ENCODE measurements at places on chromosomes 2 and 18.
A peak's percentile ranks its signal among the peaks of the same experiment; 100 is the strongest.

GRCh38 chr18:34222307-34223163 is 2.2 kb downstream of the NOL4 start:
- DNase-seq = no peak

GRCh38 chr18:45792506-45793263 is 32.8 kb upstream of the SIGLEC15 start:
- DNase-seq = no peak

DNA sequence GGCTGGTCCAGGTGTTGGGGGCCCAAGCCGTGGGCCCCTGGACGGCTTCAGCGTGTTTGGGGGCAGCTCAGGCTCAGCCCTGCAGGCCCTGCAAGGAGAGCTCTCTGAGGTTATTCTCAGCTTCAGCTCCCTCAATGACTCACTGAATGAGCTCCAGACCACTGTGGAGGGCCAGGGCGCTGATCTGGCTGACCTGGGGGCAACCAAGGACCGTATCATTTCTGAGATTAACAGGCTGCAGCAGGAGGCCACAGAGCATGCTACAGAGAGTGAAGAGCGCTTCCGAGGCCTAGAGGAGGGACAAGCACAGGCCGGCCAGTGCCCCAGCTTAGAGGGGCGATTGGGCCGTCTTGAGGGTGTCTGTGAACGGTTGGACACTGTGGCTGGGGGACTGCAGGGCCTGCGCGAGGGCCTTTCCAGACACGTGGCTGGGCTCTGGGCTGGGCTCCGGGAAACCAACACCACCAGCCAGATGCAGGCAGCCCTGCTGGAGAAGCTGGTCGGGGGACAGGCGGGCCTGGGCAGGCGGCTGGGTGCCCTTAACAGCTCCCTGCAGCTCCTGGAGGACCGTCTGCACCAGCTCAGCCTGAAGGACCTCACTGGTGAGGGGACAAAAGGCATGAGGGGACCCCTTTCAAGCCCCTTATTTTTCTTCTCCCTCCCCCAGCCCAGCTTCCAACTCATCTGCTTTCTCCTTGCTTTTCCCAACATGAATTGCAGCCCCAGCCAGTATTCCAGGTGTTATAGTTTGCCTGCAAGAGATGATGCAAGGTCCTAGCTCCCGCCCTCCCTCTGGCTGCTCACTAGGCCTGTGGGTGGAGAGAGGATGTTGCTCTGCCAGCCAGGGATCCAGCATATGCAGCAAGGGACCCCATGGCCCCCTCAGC is 2.9 kb upstream of the KHK start:
- no peak for DNase-seq

DNA sequence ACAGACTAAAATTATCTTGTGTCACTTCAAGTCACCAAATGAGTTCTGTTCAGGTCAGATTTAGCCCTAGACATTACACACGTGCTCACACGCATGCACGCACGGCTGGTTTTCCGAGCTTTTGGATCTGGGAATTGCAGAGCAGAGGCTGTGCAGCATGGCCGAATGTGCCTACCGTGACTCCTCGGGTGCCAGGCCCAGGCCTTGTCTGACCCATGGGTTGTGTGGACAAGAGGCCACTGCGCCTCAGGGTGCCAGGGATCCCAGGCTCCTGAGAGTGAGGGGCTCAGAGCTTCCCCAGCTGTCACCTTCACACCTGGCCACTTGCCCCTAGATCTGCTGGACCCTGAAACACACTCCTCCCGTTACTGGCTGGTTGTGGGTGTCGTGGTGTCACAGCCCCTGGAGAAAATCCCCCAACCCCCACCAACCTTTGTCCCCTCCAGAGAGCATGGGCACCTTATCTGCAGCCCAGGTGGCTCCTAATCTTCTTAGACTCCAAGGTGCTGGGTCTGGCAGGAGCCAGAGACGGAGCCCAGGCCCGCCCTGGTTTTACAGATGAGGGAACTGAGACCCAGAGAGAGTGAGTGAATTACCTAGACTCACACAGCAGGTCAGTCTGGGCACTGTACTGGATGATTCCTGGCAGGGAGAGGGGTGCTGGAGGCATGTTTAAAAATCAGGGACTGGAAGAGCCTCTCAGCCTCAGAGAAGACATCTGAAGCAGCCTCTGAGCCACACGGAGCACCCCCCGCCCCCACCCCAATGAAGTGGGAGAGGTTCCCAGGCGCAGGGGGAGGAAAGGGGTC is 56.8 kb downstream of the ATOH8 start:
- DNase-seq = no peak

DNA sequence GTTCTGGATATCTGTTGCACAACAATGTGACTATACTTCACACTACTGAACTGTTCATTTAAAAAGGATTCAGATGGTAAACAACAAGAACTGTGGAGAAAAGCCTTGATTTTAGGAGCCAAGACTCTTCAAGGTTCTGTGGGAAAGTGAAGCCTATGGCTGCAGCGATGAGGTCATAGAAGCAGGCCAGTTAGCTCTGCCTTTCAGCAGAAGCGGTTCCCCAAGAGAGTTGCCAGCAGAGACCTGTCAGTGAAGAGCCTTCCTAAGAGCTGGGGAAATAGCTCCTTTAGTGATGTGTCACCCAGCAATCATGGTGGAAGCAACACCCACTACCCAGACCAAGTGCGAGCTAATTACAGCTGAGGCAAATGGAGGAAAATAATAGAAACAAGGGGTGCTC is 346.5 kb upstream of the ETAA1 start:
- DNase-seq = no peak

GRCh38 chr2:68368654-68369336 is 3.7 kb downstream of the PLEK start:
- DNase-seq = no peak

DNA sequence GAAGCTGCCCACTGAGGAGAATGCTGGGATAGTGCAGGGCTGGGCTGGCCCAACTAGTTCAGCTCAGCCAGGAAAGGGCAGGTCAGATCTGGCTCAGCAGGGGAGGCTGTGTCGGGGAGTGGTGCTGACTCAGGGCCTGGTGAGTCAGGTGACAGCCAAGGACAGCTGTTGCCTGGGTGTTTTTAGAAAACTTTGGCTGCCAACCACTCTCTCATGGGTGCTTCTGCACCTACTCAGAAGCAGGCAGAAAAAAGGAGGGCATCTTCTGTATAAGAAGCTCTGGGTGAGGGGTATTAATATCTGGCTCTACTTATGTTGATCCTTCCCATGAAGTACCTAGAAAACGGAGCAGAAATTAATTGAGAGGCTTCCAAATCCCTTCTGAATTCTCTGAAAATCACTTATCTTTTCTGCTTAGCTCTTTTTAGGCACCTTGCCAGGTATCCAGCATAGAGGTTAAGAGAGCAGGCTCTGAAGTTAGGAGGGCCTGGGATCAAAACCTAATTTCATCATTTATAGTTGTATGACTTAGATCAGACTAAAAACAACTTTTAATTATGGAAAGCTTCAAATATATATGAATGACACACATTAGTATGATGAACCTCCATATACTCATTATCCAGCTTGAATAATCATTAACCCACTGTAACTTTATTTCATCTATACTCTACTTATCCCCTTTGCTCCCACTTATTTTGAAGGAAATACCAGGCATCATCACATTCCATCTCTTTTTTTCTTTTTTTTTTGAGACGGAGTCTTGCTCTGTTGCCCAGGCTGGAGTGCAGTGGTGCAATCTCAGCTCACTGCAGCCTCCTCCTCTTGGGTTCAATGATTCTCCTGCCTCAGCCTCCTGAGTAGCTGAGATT is 15.5 kb upstream of the RAB10 start:
- peak; percentile 71 for DNase-seq

DNA sequence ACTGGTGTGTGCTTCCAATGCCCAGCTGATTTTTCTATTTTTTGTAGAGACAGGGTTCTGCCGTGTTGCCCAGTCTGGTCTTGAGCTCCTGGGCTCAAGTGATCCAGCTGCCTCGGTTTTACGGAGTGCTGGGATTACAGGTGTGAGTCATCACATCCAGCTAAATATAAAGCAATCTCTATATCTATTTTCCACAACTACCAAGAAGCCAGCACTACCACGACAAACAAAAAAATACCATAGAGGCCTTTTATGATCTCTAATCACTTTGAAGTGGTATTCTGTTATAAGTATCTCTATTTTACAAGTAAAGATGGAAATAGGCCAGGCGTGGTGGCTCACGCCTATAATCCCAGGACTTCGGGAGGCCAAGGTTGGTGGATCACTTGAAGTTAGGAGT is 34.7 kb downstream of the C2orf74 start:
- no peak for DNase-seq

DNA sequence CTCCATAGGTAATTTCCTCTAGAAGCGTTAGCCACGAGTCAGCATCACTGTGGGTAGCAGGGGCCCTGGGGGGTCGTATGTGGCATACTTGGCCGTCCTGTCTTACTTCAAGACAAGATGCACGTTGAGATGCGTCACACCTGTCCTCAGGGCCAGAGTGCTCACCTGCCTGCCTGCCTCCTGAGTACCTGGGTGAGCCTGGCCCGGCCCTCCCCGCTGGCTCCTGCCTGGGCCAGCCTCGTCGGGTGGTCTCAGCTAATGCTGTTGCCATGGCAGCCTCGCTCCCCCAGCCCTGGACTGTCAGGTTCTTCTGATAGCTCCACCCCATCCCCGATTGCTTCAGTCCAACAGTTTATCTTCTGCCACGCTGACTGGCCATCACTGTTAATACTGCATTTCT is 232.4 kb downstream of the GBX2 start:
- DNase-seq = no peak

DNA sequence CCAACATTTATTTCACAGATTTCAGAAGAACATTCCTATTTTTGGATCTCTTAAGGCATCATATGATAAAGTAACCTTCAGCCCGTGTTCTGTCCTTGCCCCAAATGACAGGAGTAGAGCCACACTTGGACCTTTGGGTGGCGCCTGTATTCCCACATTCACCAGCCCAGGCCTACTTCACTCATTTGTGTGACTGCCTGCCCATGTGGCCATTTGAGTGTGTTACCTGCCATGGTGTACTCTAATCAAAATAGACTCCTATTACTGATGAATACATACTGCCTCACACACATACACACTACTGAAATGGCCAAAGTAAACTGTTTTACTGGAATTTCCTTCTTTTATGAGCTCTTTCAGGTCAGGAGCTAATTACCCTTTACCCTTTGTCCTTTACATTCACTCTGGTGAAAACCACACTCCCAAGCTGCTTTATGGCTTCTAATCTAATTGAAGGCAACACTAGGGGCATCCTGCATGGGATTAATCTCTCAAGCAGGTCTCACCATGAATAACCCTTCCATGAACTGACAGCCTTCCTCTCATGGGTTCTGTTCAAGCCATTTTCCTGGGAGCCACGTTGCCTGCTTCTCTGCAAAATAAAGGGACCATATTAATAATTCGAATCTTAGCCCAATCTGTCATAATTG is 271.0 kb upstream of the GALNT5 start:
- DNase-seq = no peak

DNA sequence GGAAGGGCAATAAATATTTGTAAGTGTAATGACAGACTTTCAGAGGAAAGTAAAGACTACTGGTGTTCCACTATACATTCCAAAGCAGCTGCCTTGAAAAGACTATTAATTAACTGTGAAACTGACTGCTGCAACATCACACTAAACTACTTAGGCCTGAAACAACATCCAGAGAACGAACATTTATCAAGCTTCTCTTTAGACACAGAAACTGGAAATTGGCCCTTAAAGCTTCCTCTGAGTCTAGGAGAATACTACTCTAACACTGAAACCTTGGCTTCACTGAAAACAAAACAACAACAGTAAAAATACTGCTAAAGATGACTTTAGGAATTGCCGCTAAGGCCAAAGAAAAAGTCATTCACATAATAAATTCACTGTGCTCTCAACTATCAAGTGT is 74.6 kb downstream of the ESCO1 start:
- DNase-seq = no peak

DNA sequence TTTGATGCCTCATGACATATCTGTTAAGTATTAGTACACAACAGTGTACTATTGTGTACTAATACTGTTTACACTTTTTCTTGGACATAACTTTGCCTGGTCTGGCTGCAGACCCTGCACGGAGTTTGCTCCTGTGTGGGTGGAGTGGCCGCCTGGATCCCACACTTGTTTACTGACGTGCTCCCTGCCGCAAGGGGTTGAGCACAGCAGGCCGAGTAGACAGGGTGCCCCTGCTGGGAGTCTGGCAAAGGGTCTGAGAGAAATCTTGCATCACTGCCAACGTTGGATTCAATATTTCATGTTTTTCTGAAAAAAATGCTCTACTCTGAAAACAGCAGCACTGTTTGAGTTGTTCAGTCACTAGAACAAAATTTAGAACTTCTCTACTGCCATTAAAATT is 59.0 kb downstream of the PDK1 start:
- no peak for DNase-seq

DNA sequence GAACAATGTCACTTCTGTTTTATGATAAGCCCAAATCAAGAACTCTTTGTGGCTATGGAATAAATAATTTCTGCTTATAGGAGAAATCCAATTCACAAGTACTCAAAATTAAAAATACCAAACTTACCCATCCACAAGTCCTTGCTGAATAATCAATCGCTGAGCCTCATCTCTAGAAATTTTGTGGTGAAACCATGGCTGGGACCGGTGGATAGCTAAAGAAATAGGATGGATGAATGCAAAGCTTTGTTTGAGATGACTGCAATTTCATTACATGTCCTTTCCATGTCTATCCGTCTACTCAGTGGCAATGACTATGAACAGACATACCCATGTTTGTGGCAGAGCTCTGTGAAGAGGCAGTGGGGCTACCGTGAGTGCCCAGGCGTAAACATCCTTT is 124.4 kb downstream of the GRB14 start:
- DNase-seq = no peak

- no peak for DNase-seq
These were observed 64.9 kb upstream of the WIPF1 start for GRCh38 chr2:174662459-174662858.

- DNase-seq = no peak
These were observed 51.6 kb downstream of the REL start for GRCh38 chr2:60932954-60933353.

GRCh38 chr2:212033888-212034287 is 504.7 kb downstream of the ERBB4 start:
- no peak for DNase-seq

DNA sequence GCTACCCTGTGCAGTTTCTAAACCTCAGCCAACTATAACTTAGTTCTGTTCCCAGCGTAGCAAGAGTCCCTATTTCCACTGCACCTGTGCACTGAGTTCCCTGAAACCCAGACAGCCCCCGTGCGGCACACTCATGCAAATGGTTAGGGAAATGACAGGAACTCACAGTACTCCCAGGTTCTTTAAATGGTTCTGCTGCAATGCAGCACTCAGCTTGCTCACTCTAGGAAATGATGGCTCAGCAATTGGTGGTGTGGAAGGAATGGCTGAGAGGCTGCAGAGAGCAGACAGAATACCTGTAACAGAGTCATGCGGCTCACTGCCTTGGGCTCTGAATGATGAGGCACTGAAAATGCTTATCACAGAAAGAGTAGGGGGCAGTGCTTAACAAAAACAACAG is 143.0 kb downstream of the RAD51AP2 start:
- no peak for DNase-seq

DNA sequence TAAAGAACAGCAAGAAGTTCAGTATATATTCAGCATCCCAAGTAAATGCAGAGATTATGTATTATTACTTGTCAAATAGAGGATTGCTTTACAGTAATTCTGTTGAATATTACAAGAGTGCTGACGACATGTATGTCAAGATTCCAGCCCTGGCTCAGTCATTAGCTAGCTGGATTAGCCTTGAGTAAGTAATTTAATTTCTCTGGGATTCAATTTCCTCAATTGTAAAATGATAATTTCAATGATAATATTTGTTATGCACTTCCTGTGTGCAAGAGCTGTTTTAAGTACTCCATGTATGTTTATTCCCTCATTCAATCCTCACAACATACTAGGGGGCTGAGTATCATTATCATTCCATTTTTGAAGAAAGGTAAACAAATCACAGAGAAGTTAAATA is 44.0 kb downstream of the TCF4 start:
- no peak for DNase-seq

All from 8988T (cell line).